ENCODE measurements at places on chromosomes 12 and 14. TPM values are rescaled to one million over a fixed set of nuclear protein-coding genes. Genes with fewer than 3 reads are reported as not detected.

DNA sequence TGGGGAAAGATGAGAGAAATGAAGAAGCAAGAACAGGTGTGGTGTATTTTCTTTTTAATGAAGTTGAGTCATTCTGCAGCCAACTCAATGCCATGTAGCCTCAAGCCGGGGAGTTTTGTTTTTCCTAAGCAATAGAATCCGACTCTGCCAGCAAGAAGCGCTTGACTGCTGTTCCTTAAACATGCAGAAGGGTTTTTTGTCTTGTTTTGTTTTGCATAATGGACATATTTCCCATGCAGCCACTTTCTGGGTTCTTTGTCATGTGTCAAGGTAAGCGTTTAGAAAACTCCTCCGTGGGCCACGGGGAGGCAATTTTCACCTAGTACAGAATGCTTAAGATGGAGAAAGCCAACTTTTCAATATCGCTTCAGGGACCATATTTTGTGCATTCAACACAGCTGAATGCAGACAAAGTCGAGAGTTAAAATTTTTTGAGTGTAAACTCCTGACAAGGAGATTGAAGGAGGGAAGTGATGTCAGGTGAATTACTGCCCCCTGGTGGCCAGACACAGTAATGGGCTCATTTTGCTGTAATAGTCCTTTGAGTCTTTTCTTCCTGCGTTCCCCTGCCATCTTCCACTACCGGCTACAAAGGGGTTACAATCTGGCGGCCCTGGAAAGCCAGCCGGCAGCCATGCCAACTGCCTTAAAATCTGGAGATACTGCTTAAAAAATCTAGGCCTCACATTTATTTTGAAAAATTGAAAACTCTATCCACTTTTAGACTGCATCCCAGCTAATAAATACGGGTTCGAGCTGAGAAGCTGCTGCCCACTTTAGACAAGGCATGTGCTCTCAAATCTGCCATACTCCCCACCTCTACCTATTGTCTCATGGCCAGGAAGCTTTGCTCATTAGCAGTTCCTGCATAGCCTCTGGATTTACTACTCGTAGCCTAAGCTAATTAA, 3.2 kb upstream of the FICD start:
- DNase-seq, result peak; percentile 60

GRCh38 chr12:31832740-31833729, 104.2 kb upstream of the AMN1 start:
- DNase-seq, result no peak

- no peak for DNase-seq
Observed at GRCh38 chr14:44029933-44030332, 477.1 kb downstream of the FSCB start.

DNA sequence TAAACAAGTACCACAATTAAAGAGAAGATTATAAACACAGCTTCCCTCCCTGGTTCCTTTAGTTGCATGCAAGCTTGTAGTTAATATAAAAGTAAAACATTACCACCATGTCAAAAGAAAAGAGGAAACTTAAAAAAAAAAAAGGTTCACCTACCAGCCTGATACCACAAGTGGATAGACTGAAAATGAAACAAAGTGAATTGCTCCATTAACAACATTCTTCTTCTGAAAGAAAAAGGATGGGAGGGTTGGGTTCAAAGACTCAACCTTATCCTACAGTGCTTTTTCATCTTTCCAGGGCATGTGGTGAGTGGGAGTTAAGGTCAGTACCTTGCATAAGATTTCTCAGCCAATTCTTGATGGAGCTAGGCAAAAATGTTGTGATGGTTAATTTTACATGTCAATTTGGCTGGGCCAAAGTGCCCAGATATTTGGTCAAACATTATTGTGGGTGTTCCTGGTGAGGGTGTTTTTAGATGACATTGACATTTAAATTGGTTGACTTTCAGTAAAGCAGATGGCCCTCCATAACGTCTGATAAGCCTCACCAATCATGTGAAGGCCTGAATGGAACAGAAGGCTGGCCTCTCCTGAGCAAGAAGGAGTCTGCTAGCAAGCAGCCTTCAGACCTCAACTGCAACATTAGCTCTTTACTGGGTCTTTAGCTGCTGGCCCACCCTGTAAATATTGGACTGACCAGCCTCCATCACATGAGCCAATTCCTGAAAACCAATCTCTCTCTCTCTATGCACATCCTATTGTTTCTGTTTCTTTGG, 28.8 kb downstream of the VCPKMT start:
- DNase-seq, result no peak

The GPR65 gene
- 4.3 TPM for total RNA-seq

The KRT82 gene
- total RNA-seq, result not detected

The KRT78 gene
- total RNA-seq, result not detected

- no peak for DNase-seq
Observed at GRCh38 chr14:26719514-26719913, 121.7 kb upstream of the NOVA1 start.
